Sigmoid colon (tissue), 7 donors: ENCODE measurements at places on chromosomes 13 and 19. TPM values are rescaled to one million over a fixed set of nuclear protein-coding genes. Genes with fewer than 3 reads are reported as not detected.

- no peak for DNase-seq
Observed at GRCh38 chr13:50576156-50576555, 267.3 kb downstream of the DLEU7 start.

DNA sequence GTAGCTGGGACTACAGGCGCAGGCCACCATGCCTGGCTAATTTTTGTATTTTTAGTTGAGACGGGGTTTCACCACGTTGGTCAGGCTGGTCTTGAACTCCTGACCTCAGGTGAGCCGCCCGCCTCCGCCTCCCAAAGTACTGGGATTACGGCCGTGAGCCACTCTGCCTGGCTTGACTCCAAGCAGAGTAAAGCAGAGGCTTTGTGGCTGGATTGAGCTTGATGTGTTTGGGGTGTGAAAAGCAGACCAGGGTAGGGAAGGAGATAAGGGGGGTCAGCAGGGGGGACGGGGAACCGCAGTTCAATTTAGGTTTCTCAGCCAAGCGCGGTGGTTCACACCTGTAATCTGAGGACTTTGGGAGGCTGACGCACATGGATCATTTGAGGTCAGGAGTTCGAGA lies 4.2 kb upstream of the CLPP start:
- no peak for DNase-seq

STOML3 gene
- total RNA-seq: not detected

- DNase-seq: no peak
Observed at GRCh38 chr13:92681239-92681638, 545.4 kb upstream of the GPC6 start.

DNA sequence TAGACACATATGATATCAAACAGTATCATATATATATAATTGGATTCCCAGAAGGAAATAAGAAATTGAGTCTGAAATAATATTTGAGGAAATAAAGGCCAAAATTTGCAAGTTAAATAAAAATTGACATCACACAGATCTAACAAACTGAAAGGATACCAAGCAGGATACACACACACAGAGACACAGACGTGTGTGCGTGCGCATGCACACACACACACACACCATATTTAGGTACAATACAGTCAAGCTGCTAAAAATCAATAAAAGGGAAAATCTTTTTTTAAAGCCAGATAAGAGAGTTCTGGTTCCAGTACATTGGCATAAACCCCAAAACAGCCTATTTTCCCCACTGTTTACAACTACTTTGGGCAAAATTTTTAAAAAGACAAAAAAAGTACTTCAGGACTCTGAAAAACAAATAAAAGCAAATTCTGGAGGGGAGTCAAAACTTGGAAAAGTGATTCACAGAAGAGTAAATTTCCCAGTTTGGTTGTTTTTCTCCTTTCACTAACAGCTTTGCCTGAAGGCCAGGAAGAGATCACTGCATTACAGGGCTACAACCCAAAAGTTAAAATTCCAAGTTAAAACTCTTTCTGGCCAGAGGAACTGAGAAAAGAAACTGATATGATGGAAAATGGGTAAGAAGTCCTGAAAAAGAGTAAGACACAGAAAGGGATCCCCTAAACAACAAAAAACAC lies 16.2 kb downstream of the MYCBP2 start:
- DNase-seq: no peak

CCDC9 gene
- 13.2 TPM for total RNA-seq

- no peak for DNase-seq
Observed at GRCh38 chr19:50819636-50820035, 4.0 kb downstream of the KLK1 start.
